ENCODE measurements at places on chromosomes 5 and 9. TPM values are rescaled to one million over a fixed set of nuclear protein-coding genes. Genes with fewer than 3 reads are reported as not detected.

DNA sequence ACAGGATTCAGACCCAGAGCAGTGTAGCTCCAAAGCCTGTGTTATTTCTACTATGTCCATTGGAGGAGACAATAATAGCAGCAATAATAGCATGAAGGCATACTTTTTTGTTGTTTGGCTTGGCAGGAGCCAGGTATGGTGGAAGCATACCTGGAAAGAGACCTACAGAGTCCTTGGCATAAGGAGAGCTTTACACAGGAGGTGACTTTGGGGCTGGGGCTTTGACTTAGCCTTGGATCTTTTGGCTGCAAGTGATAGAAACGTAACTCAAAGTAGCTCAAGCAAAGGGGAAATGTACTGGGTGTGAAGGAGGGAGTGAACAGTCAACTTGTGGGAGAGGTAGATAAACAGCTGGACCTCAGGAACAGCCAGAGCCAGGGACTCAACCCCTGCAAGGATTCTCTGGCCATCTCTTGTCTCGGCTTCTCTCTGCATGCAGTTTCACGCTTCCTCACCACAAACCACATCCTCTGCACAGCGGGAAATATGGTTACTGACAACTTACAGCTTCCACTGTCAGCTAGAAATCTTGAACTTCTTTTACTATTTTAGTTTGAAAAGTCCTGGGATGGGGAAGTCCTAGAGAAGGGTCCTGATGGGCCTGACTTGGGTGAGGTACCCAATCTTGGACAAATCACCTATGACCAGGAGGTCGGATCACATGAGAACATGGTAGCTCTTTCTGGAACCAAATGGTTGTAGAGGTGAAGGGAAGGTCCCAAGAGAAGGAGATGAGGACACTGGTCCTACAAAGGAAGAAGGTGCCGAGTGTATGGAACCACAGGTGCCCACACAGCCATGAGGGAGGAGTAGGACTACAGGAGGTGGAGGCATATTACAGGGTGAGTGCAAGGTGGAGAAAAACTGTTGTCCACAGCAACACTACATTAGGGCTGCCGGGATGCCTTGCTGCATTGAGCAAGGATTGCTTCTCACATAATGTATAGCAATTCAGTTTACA is 47.0 kb upstream of the TGFBR1 start:
- H3K27ac ChIP-seq: no peak overlapping the region
- no peaks in the 10 kb centered on the region for H3K36me3 ChIP-seq
- H3K4me3 ChIP-seq: no peak overlapping the region

- no peak overlapping the region for H3K4me3 ChIP-seq
- peaks cover 5% of the 10 kb centered on the region for H3K4me1 ChIP-seq
- no peak overlapping the region for H3K27ac ChIP-seq
- H3K27me3 ChIP-seq: no peaks in the 10 kb centered on the region
- peaks cover 4% of the 10 kb centered on the region for H3K36me3 ChIP-seq
- DNase-seq: no peak
These were observed 32.4 kb downstream of the WHRN start for GRCh38 chr9:114472765-114473446.

CEL gene
- total RNA-seq: 4.9 TPM

PHF19 gene
- 39.6 TPM for total RNA-seq

PTPA gene
- total RNA-seq: 115 TPM

PCDHGB1 gene
- total RNA-seq: 1.8 TPM

GRCh38 chr9:22052376-22052945 is 43.4 kb upstream of the CDKN2B start:
- H3K36me3 ChIP-seq: no peaks in the 10 kb centered on the region
- no peak for DNase-seq
- H3K4me3 ChIP-seq: no peak overlapping the region
- no peak overlapping the region for H3K27ac ChIP-seq
- no peaks in the 10 kb centered on the region for H3K27me3 ChIP-seq
- peaks cover 14% of the 10 kb centered on the region for H3K4me1 ChIP-seq

DNA sequence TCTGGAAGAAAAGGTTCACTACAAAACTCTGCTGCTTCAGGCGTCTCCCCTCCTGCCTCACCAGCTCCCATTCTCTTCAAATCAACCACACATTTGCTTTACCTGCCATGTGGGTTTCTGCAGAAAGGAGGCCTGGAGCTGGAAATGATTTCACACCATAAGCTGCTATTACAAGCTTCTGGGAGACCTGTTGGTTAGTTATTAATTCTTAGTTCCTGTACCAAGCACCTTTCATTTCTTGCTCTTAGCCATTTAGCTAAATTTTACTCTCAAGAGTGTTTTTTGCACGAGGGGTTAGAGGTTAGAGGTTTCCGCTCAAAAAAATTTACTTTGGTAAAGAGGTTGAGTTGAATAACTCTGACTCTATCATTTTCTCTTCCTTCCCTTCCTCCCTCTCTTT is 70.3 kb downstream of the MAP1B start:
- no peak overlapping the region for H3K4me3 ChIP-seq
- peaks cover 23% of the 10 kb centered on the region for H3K36me3 ChIP-seq
- peaks cover 8% of the 10 kb centered on the region for H3K4me1 ChIP-seq

DNA sequence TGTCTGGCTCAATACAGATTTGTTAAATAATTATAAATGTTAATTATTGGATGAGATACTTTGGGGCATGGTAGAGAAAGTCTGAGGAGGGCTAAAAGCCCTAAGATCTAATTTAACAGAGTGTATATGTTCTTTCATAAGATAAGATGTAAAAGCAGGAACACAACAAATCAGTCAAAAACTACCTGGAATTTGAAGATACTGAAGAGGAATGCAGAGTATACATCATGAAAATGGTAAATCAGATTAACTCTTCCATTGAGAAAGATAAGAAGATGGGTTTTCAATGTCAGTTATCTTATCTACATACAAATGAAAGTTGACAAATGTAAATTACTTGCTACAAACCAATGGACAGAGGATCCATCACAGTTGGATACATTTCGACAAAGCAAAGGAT is 107.3 kb upstream of the NFIB start:
- peaks cover 51% of the 10 kb centered on the region for H3K4me1 ChIP-seq
- DNase-seq: no peak
- H3K4me3 ChIP-seq: no peak overlapping the region
- no peaks in the 10 kb centered on the region for H3K36me3 ChIP-seq
- no peak overlapping the region for H3K27ac ChIP-seq

GRCh38 chr5:5432020-5432707 is 9.7 kb downstream of the ICE1 start:
- DNase-seq: no peak
- peaks cover 42% of the 10 kb centered on the region for H3K4me1 ChIP-seq
- H3K27me3 ChIP-seq: no peaks in the 10 kb centered on the region
- H3K27ac ChIP-seq: no peak overlapping the region

- H3K27ac ChIP-seq: peak overlapping the region; percentile 24
- no peak for DNase-seq
- H3K36me3 ChIP-seq: peaks cover 15% of the 10 kb centered on the region
- H3K27me3 ChIP-seq: no peaks in the 10 kb centered on the region
These were observed 113.4 kb upstream of the GRHPR start for GRCh38 chr9:37309136-37309535.

GRCh38 chr5:160537116-160537515 is 115.5 kb downstream of the PTTG1 start:
- H3K27ac ChIP-seq: no peak overlapping the region
- no peak for DNase-seq
- no peaks in the 10 kb centered on the region for H3K4me1 ChIP-seq
- H3K36me3 ChIP-seq: no peaks in the 10 kb centered on the region
- no peaks in the 10 kb centered on the region for H3K27me3 ChIP-seq
- H3K4me3 ChIP-seq: no peak overlapping the region

- no peak overlapping the region for H3K27ac ChIP-seq
- no peaks in the 10 kb centered on the region for H3K27me3 ChIP-seq
These were observed 8.1 kb downstream of the IDNK start for GRCh38 chr9:83630938-83631457.

All from type B pancreatic cell (in vitro differentiated cells).